ENCODE measurements at places on chromosomes 16 and 17.

GRCh38 chr17:82668631-82669099, 20.4 kb upstream of the WDR45B start:
- DNase-seq: peak; percentile 8

GRCh38 chr16:4869147-4869805, 22.0 kb downstream of the UBN1 start:
- DNase-seq: no peak

DNA sequence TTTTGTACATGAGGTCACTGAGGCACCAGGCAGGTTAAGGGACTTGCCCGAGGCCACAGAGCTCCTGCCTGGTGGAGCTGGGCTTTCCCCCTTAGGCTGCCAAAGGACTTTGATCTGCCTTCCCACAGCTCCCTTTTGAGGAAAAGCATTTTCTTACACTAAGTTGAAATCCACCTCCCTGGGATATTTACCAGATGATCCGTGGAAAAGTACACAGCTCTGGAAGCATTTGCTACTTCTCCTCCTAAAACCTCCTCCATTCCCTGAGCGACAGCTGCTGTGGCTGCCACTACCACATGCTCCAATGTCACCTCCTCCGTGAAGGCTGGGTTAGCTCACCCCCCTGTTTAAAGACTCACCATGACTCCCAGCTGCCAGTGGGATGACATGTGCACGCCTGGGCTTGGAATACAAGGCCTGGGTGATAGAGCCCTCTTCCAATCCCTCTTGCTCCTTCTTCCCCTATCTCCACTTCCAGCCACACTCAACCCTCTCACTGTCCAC, 1.2 kb upstream of the MPRIP start:
- no peak for DNase-seq

GRCh38 chr16:637081-638018, 1.2 kb upstream of the METTL26 start:
- no peak for DNase-seq

DNA sequence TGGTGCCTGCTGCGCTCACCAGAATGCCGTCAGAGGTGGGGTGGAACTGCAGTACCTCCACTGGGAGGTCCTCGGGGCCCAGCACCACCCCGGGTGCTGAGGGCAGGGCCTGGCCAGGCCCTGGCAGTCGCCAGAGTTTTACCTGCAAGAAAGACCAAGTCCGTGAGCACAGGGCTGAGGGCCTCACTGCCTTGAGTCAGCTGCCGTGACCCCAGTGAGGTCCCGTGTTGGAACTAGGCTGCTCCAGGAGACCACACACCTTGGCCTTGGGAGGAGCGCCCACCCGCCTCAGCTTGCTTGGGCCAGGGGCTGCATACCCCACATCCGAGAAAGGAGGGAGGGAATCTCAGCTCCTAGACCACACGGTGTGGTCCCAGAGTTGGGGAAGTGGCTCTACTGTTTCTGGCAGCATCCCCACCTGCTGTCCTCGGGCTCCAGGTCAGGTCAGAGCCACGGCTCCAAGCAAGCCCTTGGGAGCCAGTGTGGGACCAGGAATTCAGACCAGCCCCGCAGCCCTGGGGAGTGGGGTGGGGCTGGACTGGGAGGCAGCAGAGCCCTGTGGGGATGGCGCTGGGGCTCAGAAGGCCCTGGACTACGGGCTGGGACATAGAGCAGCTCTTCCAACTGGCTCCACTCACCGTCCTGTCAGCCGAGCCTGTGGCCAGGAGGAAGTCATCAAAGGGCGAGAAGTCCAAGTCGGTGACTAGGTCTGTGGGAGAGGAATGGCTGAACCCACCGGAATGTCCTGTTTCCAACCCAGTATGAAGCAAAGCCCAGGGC, 8.7 kb downstream of the CORO7 start:
- DNase-seq: no peak

DNA sequence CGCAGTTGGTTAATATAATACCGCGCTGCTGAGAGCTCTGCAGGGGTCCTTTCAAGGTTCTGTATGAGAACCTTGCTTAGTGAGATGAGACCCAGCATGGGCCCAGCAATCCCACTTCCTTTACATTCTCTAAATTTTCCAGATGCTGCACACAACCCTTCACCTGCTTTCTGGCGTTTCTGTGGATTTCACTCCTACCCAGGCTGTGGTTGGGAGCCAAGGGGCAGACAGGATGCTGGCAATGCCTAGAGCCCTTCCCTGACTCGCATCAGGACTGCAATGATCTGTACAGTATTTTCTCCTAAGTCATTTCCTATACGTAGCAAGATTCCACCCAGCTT, 10.1 kb upstream of the PIPOX start:
- no peak for DNase-seq

DNA sequence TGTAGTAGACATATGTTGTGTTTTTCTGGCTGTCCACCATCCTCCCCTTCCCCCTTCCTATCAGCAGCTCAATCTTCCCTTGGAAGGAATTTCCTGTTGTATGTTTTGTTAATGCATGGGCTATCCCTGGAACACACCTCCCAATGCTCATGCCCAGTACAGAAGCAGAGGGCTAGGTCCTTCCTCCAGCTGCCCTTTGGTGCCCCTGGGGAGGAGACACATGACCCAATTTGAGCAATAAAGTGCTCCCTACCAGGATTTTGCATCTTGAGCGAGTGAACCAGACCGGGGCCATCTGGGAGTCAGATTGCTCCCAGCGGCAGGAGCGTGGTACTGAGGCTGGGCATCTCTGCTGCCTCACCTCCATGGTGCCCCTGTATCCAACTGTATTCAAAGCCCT, 141.5 kb upstream of the MED13 start:
- no peak for DNase-seq

DNA sequence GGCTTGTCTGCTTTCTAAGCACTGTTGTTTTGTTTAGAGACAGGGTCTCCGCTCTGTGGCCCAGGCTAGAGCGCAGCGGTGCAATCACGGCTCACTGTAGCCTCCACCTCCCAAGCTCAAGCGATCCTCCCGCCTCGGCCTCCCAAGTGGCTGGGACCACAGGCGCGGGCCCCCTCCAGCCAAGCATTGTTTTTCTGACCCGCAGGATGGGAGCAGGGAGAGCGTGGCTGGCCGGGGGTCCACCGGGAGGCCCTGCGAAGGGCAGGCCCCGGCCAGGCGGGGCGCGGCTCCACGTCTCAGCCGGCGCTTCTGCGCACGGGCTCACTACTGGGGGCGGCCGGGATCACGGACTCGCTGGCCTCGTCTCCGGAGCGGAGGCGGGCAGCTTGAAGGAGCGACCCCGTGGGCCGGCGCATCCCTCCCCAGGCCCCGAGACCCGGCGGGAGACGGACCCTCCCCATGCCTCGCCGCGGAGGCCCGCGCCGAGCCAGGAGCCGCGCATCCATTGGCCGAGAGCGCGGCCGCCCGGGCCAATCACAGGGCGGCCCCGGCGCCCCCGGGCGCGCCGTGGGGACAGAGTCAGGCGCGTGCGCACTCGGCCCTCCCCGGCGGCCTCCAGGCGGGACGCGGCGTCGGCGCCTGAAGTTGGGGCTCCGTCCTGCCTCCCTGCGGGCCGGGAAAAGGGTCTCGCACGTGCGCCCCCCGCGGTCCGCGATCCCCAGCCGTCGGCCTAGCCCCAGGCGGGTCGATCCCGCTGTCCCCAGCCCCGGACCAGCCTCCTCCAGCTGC, 24.9 kb downstream of the ACTG1 start:
- DNase-seq: no peak

DNA sequence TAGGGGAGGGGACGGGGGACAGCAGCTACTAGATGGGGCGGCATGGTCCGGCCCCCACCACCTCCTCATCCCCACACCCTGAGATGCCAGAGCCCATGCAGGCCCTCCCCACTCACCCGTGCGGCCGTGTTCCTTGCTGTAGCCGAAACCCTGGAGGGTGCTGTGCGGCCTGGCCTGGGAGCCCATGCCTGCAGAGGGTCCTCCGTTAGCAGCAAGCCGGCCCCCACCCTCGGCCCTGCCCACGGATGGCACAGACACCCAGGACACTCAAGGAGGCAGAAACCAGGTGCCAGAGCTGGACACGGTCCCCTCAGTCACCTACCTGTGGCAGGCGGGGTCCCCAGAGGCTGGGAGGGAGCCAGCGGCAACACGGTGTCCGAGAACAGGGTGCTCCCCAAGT, 5.5 kb downstream of the TEPSIN start:
- DNase-seq: no peak

- DNase-seq: no peak
These were observed 43.4 kb downstream of the ZNF276 start for GRCh38 chr16:89764711-89765201.

DNA sequence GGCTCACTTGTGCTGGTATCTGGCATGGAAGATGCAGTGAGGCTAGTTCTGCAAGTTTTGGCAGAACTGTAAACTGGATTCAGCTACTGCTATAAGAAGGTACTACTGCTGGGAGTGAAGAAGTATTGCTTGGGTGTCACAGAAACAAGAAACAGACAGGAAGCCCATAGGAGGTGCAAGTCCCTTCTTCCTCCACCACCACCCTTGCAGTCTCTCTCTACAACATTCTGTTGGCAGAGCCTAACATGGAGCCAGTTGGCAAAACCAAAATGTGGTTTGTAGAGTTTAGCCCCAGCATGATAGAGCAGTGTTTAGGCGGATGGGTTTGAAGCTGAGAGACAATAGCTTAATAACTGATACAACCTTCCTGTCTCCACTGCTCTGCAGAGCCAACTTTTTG, 72.6 kb downstream of the NLK start:
- DNase-seq: no peak

- no peak for DNase-seq
These were observed 328.1 kb downstream of the C16orf95 start for GRCh38 chr16:86988920-86989696.

- no peak for DNase-seq
These were observed 28.9 kb downstream of the WFDC1 start for GRCh38 chr16:84323606-84324005.

DNA sequence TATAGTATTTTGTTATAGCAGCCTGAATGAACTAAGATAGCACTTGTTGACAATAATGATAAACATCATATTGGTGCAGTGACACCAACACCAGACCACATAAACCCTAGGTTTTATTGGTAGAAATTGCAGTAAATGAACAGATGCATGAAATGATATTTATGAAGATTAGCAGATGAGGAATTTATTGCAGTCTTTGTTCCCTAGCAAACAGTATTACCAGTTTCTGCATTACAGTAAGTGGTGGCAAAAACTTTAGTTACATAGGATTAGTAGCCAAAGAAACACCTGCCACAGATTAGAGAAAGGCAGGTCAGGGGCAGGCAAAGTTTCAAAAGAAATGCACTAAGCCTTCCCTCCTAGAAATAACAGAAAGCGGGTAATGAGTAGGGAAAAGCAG, 17.7 kb upstream of the TANC2 start:
- no peak for DNase-seq

DNA sequence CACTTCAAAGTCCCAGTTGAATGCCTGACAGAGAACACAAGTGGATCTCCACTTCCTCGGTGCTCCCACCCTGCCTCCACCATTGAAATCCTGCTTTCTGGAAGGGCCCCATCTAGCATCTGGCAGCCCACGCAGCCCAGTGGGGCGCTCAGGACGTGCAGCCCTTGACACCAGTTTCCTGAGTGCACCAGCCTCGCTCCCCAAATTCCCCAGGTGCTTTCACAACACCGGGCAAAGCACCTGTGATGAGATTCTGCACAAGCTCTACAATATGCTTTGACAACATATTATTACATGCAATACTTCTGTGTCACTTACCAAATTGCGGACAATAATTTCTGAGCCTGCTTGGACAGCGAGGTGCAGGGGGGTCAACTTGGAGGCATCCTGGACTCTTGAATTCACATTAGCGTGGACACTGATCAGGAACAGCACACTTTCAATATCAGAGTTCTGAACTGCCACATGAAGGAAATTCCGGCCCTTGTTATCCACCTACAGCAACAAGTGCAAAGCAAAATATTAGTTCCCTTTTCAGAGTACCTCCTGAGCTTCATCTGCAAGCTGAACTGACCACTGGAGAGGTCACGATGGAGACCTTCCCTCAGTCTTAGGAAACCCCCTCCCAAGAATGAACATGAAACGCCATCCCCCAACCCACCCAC, 33.9 kb downstream of the CYB5D2 start:
- DNase-seq: no peak

DNA sequence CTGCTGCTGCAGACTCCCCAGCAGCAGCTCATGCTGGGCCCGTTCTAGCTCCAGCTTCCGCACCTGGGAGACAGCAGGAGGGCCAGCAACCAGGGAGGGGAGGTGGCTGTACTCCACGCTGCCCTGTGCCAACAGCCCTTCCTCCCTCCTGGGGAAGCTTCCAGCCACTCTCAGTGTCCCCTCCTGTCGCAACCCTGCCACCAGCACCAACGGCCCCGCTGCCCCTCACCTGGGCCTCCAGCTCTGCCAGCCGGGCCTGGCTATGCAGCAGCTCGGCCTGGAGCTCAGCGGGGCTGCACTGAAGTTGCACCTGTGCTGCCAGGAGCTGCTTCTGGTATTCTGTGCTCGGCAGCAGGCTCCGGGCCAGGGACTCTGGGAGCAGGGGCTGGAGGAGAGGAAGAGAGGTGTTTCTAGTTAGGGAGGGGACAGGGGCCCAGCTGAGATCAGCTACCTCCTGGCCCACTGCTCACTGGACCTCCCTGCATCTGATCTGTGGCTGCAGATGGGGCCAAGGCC, 15.4 kb upstream of the MRPL38 start:
- DNase-seq: peak; percentile 21

DNA sequence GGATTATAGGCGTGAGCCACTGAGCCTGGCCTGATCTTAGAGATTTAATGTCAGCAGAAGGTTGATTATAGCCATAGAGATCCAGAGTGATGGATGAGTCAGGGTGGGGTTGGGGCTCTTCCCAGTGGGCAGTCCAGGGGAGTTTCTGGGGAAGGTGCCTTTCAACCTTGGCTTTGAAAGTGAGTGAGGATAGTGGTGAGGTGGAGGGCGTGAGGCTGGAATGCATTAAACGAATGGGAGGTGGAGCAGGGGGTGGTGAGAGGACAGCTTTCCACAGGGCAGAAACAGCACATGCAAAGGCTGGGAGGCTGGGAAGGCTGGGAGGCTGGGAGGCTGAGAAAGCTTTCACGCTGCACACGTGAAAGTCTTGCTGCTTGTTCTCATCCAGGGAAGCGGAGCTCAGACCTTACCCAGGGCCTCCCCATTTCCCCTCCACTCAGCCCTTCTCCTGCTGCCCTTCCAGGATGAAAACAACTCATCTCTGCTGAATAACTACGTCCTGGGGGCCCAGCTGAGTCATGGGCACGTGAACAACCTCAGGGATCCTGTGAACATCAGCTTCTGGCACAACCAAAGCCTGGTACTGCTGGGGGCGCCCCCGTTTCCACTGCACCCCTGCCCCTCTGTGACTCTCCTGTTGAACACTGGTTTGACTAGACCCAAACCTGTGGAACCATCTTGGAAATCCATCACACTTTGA, 22.3 kb downstream of the ADGRG5 start:
- no peak for DNase-seq

DNA sequence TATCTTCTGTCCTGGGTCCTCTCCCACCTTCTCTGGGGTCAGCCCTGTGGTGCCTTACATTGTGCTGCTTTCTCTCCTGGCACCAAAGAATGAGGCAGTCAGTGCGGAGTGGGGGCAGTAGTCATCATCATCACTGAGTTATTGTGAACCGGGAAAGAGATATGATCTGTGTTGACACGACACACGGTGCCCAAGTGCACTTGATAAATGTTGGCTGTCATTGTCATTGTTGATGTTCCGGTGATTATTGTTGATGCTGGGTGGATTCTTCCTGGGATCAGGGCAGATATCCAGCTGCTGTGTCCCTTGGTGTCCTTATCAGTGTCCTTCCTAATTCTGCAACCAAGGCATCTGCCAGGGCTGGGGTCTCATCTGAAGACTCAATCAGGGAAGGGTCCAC, 121.7 kb downstream of the ABCC6 start:
- no peak for DNase-seq

- DNase-seq: no peak
These were observed 23.5 kb downstream of the CFAP97D1 start for GRCh38 chr17:43803758-43804157.
